ENCODE measurements at places on chromosomes 7 and 10.
A peak's percentile ranks its signal among the peaks of the same experiment; 100 is the strongest.

DNA sequence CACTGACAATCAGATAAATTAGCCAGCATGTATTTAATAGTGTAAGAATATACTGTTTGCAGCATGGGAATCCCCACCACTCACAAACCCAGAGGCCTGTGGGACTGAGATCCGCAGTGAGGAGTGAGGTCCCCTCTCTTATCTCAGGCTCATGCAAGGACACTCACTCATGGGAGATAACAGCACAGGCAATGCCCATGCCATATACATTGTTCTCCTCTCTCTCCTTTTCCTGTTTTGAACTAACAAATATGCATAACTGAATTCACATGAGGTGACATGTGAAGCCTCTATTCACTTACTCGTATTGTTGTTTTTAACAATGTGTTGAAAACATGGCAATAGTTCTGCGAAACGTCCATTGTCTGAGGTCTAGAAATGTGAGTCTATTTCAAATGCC, 230.5 kb downstream of the ARHGAP21 start:
- no peak for DNase-seq

DNA sequence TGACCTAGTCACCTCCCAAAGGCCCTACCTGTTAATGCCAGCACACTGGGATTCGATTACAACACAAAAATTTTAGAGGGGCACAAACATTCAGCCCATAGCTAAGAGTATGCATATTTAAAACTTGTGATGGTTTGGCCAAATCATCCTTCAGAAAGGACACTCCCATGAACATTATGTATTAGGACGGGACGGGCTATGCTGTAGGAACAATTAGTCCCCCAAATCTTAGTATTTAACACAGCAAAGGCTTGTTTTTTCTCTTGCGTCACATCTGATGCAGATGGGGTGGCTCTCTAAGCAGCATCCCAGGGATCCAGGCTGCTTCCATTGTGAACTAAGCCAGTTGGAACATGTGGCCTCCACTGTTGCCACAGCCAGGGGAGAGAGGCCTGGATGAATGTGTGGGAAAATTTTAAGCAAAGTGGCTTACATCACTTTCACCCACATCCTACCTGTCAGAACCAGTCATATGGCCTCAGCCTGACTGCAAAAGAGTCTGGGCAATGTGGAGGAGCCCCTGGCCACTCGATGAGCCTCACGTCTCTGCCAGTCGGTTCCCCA, 26.6 kb downstream of the CHST3 start:
- no peak for DNase-seq

DNA sequence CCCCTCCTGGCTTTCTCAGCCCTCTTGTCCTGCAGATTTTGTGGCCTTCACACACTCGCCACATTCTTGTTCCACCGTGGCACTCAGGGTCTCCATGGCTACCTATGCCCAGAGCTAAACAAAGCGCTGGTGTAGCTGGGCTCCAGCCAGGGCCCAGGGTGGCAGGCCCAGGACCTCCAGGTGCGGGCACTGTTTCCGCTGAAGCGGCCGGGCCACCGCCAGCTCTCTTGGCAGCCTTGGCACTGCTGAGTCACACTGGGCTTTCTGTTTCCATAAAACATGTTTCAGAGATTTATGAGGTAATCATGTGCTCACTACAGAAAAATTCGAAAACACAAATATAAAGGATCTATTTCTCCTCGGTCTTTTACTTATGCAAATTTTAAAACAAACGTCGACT, 51.3 kb downstream of the AOC1 start:
- DNase-seq: no peak

DNA sequence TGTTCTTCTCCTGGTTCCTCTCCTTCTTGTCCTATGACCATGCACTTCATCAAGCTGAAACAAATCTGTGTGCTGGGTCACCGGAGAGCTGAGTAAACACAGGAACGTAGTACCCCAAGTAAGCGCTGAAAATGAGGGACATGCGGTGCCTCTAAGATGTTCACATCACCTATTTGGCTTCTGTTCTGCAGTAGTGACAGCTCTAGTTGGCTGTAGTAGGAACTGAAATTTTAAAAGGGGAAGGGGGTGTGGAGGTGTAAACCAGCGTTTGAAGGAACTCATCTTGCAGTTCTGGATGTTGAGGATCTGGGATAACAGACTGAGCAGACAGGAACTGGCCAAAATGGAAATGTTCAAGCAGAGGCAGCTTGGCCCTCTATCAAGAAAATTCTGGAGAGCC, 85.2 kb downstream of the WNT2 start:
- DNase-seq: no peak

DNA sequence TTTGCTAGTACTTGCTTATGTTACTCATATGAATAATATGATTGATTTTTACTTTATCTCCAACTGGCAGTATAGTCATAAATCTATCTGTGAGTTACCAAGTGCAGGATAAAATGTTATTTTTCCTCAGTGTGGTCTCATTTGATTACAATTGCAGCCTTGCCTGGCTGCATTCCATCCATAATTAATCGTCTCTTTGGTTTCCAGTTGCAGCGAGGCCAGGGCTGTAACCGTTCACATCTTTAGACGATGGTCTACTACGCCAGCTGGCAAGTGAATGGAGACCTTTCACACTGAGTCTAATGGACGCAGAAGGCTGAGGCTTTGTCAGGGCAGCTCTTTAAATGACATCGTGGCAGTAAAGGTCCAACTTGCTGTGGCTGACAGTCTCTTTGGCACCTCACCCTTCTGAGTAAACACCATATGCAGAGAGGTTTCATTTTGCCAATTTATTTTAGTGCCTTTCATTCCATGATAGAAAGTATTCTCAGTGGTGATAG, 84.0 kb downstream of the ARL4A start:
- DNase-seq: peak; percentile 67

GRCh38 chr7:17325364-17325763, 26.9 kb downstream of the AHR start:
- DNase-seq: no peak

DNA sequence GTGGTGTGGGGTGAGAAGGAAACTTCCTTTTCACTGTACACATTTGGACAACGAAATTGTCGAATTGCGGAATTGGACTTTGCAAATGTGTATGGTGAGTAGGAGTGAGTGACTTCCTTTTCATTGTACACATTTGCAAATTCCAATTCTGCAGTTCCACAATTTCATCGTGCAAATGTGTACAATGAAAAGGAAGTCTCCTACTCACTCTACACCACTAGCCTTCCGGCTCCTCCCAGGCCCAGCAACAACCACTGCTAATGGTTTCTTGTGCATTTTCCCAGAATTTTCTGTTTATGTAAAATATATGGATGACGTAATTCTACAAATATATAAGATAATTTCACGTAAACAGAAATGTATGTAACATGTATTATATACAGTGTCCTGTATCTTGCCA, 118.5 kb downstream of the ARL4A start:
- DNase-seq: no peak

DNA sequence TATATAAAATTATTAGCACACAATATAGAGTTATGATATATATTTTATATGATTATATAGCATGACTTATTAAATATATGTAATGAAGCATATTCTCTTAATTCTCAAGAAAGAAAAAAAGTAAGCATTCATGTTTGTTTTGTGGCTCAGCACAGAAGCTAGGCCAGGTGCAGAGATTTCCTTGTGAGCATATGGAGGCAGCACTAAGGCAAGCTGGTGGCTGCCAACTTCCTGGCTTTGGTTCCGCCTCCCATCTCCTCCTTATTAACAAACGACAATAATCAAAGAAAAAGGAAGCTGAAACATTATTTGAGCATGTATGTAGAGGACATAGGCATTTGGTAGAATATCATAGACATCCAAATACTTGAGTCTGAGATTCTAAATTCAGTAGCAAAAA, 130.3 kb downstream of the ST7 start:
- DNase-seq: no peak

DNA sequence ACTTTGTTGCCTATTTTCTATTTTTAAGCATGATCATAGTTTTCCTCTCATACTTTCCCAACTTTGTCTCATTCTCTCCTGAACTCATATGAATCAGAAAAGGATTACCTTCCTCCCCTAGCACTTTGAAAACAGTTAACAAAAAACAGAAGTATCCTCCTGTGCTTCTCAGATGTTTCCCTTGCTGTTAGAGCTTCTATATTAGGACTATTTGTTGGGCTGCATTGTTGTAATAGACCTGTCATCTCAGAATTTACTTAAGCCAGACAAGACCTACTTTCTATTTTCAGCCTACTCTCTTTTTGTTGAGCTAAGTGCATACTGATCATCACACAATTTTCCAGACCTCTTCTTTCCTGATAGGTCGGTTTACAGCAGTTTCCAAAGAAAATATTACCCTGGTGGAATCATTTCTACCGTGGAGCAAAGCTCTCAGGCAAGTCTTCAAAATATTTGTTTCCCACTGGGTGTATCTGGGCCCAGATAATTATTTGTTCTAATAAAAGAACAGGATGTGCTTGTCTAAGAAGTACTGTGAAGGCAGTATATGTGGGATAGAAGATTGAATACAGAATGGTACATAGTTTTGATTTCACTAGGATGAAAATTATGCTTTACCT, 411.9 kb upstream of the KLF6 start:
- no peak for DNase-seq

DNA sequence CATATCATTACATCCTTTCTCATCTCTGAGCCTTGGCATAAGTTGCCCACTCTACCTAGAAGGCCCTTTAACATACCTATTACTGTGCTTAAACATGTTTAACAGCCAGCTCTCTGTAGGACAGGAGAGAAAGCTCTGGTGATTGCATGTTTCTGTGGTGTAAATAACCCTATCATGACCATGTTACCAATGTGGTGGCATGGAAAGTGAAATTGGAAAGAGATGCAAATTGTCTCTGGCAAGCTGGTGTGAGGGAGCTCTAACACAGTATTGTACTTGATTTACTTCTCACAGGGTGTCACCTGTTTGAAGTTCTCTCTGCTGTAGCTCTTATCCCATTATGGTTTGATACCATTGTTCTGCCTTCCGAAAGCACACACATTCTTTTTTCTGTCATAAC, 231.8 kb upstream of the DKK1 start:
- DNase-seq: no peak

DNA sequence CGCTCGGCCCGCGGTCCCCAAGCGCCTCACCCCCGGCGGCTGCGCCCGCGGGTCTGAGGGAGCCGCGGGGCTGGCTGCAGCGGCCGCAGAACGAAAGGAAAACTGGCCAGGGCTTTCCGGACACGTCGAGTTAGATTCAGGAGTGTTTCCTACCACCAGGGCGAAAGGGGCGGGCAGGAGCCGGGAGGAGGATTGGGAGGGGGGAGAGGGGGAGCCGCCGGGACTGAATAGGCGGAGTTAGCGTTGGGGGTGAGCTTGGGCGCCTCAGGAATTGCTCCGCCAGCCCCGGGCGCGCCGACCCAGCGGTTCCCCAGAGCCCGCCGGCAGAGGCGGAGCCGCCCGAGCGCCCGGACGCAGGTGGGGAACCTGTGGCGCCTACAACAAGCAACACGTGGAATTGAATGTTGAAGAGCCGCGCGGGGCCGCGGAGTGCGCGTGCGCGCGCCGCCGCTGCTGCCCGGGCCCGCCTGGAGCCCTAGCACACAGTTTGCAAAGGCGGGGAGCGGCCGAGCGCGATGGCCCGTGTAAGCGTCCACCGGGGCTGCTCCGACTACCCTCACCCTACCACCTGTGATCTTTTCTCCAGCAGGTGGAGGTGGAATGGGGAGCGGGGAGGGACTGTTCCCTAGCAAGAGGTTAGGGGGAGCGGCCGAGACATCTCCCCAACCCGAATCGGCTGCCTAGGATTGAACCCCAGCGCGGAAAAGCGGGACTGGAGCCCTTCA, at the start of gene CADPS2:
Gene CADPS2, minus strand, starts transcription at position 104 of the 725 bp plus-strand sequence. CDS start 123 bp downstream, outside the sequence.
- peak; percentile 95 for DNase-seq

DNA sequence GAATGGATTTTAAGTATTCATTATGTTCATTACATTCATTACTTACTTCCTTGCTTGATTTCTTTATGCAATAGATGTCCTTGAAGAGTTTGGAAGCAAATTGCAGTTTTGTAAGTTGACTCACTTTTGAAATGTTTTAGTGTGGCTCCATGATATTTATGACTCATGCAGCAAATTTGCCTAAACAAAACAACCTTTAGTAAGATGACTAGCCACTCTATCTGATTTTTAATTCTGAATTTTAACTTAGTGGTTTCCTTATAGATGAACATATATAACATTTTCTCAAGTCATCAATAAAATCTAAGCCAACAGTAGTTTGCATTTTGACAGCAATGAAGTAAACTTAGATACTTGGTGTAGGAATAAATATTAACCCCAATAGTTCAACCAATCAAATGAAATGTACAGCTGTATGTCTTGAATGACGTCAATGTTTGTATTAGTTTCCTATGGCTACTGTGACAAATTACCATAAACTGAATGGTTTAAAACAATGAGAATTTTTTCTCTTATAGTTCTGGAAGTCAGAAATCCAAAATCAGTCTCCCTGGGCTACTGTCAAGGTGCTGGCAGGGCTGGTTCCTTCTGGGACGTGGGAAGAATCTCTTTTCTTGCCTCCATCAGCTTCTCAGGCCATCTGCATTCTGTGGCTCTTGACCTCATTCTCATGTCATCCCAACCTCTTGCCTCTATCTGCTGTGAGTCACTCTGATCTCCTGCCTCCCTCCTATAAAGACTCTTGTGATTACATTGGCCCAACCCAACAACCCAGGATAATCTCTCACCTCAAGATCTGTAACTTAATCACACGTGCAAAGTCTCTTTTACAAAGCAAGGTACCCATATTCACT, 73.4 kb downstream of the AHR start:
- DNase-seq: no peak

GRCh38 chr7:149430192-149430591, 30.7 kb downstream of the ZNF777 start:
- DNase-seq: no peak

DNA sequence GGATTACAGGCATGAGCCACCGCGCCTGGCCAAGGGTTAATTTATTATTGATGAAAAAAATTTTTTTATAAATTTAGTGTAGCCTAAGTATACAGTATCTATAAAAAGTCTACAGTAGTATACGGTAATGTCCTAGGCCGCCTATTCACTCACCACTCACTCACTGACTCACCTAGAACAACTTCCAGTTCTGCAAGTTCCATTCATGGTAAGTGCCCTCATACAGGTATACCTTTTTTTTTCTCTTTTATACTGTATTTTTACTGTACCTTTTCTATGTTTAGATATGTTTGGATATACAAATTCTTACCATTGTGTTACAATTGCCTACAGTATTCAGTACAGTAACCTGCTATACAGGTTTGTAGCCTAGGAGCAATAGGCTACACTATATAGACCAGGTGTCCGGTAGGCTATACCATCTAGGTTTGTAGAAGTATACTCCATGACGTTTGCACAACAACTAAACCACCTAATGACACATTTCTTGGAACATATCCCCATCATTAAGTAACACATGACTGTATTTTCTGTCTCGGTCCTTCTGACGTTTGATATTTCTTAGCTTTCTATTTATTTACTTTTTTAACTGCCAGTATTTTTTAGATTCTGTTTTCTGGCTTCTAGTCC, 23.4 kb downstream of the IRF5 start:
- no peak for DNase-seq

- no peak for DNase-seq
These were observed 11.2 kb downstream of the YKT6 start for GRCh38 chr7:44212018-44212417.

DNA sequence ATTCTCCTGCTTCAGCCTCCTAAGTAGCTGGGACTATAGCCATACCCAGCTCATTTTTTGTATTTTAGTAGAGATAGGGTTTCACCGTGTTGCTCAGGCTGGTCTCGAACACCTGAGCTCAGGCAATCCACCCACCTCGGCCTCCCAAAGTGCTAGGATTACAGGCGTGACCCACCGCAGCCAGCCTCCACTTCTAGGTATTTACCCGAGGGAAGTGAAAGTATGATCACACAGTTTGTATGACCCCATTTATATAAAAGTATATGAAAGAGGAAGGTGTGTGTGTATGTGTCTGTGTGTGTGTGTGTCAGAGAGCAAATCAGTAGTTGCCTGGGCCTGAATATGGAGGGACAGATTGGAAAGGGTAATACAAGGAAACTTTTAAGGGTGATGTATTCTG, 2.0 kb upstream of the PURB start:
- DNase-seq: no peak
